Activated T-cell treated with anti-CD3 and anti-CD28 coated beads, Interleukin-2, amount 50 U/mL, for 24 hours (primary cell): ENCODE measurements at places on chromosomes 16 and 17.

DNA sequence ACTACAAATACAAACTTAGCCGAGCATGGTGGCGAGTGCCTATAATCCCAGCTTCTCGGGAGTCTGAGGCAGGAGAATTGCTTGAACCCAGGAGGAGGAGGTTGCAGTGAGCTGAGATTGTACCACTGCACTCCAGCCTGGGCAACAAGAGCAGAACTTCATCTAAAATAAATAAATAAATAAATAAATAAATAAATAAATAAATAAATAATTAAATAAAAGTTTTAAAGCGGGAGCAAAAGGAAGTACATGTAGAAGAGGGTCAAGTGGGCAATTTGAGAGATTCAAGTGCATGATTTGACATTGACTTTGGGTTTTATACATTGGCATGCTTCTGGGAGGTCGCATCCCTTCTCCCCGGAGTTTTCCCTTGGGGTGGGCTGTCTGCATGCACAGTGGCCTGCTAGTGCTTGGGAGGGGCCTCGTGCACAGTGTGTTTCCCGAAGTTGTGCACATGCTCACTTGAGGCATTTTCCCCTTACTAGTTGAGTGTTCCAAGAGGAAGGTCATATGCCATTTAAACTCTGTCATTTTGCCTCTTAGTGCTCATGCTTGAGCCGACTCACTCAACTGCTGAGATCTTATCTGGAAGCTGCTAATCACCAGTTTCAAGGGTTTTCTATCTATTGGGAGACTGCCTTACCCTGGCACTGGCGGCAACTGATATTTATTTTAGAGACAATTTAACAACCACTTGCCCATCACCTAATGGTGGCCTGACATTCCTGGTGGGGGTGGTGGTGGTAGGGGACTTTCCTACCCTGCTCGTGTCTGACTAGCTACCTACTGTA is 193.2 kb upstream of the MPHOSPH6 start:
- H3K4me1 ChIP-seq = no peaks in the 10 kb centered on the region
- no peak overlapping the region for H3K4me3 ChIP-seq
- no peak overlapping the region for H3K27ac ChIP-seq
- H3K36me3 ChIP-seq = no peaks in the 10 kb centered on the region

DNA sequence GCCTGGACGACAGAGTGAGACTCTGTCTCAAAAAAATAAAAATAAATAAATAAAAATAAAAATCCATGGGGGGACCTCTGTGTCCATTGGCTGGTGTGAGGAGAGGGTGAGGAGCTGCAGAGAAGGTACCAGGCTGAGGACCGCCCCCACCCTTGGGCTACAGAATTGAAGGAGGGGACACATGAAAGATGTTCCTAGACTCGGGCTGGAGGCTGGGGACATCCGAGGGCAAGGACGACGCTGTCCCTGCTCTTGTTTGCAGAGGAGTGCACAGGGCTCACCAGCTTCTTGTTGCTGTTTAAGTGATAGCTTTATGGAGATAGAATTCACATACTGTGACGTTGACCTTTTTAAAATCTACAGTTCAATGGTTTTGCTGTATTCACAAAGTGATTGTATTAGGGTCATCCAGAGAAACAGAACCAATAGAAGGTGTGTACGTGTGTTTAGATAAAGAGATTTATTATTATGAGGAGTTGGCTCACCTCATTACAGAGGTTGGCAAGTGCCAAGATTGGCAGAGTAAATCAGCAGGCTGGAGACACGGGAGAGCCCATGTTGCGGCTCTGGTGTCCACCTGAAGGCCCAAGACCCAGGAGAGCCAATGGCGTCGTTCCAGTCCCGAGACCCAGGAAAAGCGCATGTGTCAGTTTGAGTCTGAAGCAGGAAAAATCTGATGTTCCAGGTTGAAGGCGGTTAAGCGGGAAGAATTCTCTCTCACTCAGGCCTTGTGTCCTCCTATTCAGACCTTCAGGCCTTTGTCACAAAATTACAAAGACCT is 320.7 kb downstream of the SEC14L1 start:
- peaks cover 75% of the 10 kb centered on the region for H3K36me3 ChIP-seq
- no peak for DNase-seq
- peak overlapping the region; percentile 97 for H3K27ac ChIP-seq
- H3K4me3 ChIP-seq = peak overlapping the region; percentile 98
- peaks cover 88% of the 10 kb centered on the region for H3K4me1 ChIP-seq

- no peaks in the 10 kb centered on the region for H3K36me3 ChIP-seq
- DNase-seq = no peak
- H3K27ac ChIP-seq = no peak overlapping the region
- H3K4me3 ChIP-seq = no peak overlapping the region
- H3K27me3 ChIP-seq = no peaks in the 10 kb centered on the region
These were observed 1.0 kb downstream of the KRT13 start for GRCh38 chr17:41504246-41504977.

GRCh38 chr16:31467151-31467773 is 4.7 kb upstream of the TGFB1I1 start:
- no peak overlapping the region for H3K4me3 ChIP-seq
- peaks cover 7% of the 10 kb centered on the region for H3K27me3 ChIP-seq
- H3K4me1 ChIP-seq = peaks cover 16% of the 10 kb centered on the region
- peak overlapping the region; percentile 78 for H3K27ac ChIP-seq

- no peak overlapping the region for H3K4me3 ChIP-seq
- H3K4me1 ChIP-seq = no peaks in the 10 kb centered on the region
- no peak for DNase-seq
- peaks cover 20% of the 10 kb centered on the region for H3K27me3 ChIP-seq
- H3K36me3 ChIP-seq = no peaks in the 10 kb centered on the region
These were observed 104.8 kb upstream of the NUDT7 start for GRCh38 chr16:77617553-77617952.

DNA sequence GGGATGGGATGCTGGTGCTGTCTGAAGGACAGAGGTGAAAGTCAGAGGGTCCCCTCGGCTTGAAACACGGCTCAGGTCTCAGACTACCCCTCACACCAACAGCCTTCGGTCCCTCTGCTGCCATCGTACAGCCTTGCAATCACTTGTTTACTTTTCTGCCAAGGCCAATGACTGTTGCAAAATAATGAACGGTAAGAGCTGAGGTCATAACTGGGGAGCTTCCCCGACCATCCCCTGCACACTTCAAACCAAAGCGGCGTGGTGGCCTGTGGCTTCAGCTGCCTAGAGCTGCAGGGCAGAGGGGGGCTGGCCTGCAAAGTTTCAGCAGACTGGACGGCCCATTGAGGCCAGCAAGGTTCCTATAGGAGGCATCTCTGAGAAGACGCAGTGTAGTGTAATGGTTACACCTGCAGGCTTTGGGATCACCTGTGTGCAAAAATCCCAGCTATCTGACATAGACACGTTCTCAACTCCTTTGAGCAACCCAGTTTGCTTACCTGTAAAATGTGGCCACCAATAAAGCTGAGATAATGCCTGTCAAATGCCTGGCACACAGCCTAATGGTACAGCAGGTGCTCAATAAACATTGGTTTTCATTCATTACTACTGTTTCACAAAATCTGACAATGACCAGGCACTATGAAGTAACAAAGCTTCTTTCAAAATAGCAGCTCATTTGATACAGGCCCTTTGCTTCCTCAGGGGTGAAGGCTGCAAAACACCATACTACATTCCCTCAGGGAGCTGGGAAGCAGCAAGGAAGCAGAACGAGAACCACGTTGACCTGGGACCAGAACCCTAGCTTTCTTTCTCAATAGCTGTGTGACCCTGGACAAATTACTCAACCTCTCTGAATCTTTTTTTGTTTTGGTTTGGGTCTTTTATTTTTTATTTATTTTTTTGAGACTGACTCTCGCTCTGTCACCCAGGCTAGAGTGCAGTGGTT is 5.0 kb downstream of the PAM16 start:
- no peak for DNase-seq
- H3K4me1 ChIP-seq = peaks cover 40% of the 10 kb centered on the region
- H3K4me3 ChIP-seq = no peak overlapping the region
- H3K27me3 ChIP-seq = no peaks in the 10 kb centered on the region
- peaks cover 72% of the 10 kb centered on the region for H3K36me3 ChIP-seq
- peak overlapping the region; percentile 79 for H3K27ac ChIP-seq

DNA sequence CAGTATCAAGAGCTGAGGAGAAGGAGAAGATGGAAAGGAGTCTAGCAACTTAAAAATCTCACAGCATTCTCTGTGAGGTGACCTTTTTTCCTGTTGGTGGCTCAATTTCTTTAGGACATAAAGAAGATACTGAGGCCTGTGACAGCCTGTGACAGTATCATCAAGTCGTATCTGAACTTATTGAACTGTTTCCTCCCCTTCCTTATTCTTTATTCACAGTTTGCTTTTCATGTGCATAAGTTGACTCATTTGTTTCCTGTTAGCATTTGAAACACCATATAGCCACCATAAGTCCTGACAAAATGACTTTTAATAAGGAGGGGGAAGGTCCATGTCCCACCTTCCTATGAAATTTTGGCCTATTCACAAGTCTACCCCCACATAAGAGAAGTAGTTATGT is 8.9 kb downstream of the UNK start:
- H3K36me3 ChIP-seq = peaks cover 59% of the 10 kb centered on the region

GRCh38 chr16:27769561-27770255 is 219.8 kb downstream of the KATNIP start:
- no peak overlapping the region for H3K27ac ChIP-seq
- no peaks in the 10 kb centered on the region for H3K27me3 ChIP-seq
- H3K36me3 ChIP-seq = peaks cover 49% of the 10 kb centered on the region
- DNase-seq = no peak

- H3K27ac ChIP-seq = no peak overlapping the region
- no peak overlapping the region for H3K4me3 ChIP-seq
These were observed 201.3 kb downstream of the XYLT1 start for GRCh38 chr16:17269439-17269838.

DNA sequence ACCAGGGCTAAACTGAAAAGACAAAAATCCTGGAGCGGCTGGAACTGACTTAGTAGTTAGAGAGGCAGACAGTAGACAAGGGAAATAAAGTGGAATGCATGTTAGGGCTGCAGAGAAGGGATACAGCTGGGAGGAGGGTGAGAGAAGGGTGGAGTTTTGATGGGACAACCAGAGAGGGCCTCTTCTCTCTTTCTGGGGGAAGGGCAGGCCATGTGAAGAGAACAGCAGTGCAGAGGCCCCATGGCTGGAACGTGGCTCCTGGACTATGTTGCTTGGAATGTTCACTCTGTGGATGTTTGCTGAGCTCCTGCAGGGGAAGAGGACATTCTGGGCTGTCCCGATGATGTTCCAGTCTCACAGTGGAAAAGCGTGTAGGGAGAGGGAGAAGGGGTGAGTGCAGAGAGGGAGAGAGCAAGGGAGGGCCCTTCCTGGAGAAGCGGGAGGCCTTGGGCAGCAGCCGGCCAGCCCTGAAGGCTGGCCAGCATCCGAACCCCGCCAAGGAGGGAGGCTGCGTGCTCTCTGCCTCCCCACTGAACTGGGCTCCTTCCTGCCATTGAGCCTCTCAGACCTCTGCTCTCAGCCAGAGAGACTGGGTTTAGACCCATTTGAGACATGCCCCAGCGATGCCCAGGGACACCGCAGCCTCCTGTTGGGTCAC is 33.1 kb upstream of the GSE1 start:
- no peaks in the 10 kb centered on the region for H3K27me3 ChIP-seq
- peak overlapping the region; percentile 72 for H3K27ac ChIP-seq
- H3K4me1 ChIP-seq = peaks cover 28% of the 10 kb centered on the region
- H3K4me3 ChIP-seq = no peak overlapping the region
- no peak for DNase-seq
- no peaks in the 10 kb centered on the region for H3K36me3 ChIP-seq

GRCh38 chr17:77146882-77147281 is 6.1 kb downstream of the SEC14L1 start:
- no peaks in the 10 kb centered on the region for H3K27me3 ChIP-seq
- peak overlapping the region; percentile 34 for H3K4me3 ChIP-seq
- no peak for DNase-seq
- H3K4me1 ChIP-seq = peaks cover 73% of the 10 kb centered on the region
- H3K27ac ChIP-seq = peak overlapping the region; percentile 48

GRCh38 chr16:12535535-12536411 is 267.9 kb downstream of the CPPED1 start:
- no peaks in the 10 kb centered on the region for H3K27me3 ChIP-seq
- peak; percentile 63 for DNase-seq
- peak overlapping the region; percentile 24 for H3K4me3 ChIP-seq
- H3K4me1 ChIP-seq = peaks cover 98% of the 10 kb centered on the region
- peaks cover 1% of the 10 kb centered on the region for H3K36me3 ChIP-seq
- H3K27ac ChIP-seq = peak overlapping the region; percentile 97

GRCh38 chr16:23433261-23433920 is 19.6 kb downstream of the COG7 start:
- H3K27me3 ChIP-seq = no peaks in the 10 kb centered on the region
- H3K27ac ChIP-seq = no peak overlapping the region
- DNase-seq = no peak
- no peaks in the 10 kb centered on the region for H3K4me1 ChIP-seq
- no peak overlapping the region for H3K4me3 ChIP-seq
- peaks cover 70% of the 10 kb centered on the region for H3K36me3 ChIP-seq

DNA sequence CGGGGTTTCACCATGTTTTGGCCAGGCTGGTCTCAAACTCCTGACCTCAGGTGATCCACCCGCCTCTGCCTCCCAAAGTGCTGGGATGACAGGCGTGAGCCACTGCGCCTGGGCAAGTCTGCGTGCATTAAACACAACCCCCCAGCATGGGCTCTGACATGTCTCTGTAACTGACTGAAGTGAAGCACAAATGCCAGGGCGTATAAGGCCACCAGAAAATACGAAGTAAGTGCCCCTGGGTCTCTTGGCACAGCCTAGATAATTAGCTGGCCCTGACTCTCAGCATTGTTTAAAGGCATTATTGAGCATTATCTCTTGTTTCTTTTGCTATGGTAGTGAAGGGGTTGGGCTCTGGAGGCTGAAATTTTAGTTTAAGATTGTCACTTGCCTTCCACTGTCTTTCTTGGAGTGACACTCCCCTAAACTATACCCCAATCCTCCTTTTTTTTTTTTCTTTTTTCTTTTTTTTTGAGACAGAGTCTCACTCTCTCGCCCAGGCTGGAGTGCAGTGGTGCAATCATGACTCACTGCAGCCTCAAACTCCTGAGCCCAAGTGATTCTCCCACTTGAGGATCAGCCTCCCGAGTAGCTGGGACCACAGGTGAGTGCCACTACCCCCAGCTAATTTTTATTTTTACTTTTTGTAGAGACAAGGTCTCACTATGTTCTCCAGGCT is 8.2 kb upstream of the SEC14L1 start:
- H3K27ac ChIP-seq = no peak overlapping the region
- no peak for DNase-seq
- H3K36me3 ChIP-seq = peaks cover under 1% of the 10 kb centered on the region
- peaks cover 35% of the 10 kb centered on the region for H3K4me1 ChIP-seq
